ENCODE measurements at places on chromosomes 5 and 9.

GRCh38 chr9:124415852-124416484, 726 bp upstream of the PSMB7 start:
- no peak for DNase-seq

- DNase-seq = no peak
Measured at GRCh38 chr9:137319739-137320551, 17.9 kb upstream of the NRARP start.

DNA sequence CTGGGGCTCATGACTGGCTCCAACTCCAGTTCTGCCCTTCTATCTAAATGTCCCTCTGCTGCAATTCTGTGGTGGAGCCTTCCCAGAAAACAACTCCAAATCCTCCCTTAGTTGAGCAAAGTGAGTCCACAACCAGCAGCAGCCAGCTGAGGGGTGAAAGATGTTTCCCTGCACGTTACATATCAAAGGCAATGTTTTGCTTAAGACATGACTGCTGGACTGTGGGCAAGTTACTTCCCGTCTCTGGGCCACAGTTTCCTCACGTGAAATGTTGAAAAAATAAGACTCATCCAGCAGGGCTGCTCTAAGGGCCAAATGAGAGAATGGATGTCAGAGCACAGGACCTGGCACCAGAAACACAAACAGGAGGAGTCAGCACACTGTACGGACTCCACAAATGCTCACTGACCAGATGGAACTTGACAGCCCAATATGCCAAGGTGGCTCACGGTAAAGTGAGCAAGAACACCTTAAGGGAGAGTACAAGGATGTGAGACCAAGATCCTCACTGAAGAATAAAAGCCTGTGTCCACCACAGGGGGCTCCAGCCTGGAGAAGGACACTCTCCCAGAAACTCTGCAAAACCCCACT, 138.4 kb upstream of the ABCA1 start:
- DNase-seq = no peak

- DNase-seq = no peak
Measured at GRCh38 chr9:120756531-120756930, 36.7 kb downstream of the FBXW2 start.

DNA sequence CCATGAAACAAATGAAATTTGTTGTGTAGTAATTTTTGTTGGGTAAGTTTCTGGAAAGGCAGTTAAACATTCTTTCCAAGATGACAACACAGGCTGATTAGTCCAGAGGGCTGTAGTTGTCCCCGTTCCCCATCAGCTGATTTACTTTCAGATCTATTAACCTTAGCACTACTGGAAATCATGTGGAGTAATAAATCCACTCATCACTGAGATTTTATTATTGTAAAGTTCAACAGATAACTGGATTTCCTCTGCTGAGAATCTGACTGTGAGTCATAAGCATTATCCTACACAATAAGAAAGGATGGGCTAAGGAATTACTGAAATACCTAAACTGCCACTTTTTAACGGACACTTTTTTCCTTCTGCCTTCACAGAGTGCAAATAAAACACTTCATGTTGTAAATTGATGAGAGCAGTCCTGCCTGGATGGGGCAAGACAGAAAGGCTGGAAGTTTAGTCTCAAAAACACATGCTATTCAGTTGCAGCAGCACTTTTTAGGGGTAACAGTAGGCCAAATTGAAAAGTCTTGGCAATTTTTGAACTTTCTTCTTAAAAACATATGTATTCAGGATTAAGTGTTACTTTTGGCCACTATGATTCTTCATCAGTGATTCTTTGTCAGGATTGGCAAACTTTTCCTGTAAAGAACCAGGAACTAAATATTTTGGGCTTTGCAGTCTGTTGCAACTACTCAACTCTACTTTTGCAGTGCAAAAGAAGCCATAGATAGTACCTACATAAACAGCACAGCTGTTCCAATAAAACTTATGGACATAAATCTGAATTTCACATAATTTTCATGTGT, 7.0 kb downstream of the STOM start:
- no peak for DNase-seq

DNA sequence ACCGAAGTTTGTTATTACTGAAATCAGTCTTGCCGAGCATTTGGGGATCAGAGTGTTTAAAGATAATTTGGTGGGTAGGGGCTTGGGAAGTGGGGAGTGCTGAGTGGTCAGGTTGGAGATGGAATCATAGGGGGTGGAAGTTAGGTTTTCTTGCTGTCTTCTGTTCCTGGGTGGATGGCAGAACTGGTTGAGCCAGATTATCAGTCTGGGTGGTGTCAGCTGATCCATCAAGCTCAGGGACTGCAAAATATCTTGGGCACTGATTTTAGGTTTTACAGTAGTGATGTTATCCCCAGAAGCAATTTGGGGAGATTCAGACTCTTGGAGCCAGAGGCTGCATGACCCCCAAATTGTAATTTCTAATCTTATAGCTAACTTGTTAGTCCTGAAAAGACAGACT, 5.4 kb upstream of the ANKRD31 start:
- no peak for DNase-seq

DNA sequence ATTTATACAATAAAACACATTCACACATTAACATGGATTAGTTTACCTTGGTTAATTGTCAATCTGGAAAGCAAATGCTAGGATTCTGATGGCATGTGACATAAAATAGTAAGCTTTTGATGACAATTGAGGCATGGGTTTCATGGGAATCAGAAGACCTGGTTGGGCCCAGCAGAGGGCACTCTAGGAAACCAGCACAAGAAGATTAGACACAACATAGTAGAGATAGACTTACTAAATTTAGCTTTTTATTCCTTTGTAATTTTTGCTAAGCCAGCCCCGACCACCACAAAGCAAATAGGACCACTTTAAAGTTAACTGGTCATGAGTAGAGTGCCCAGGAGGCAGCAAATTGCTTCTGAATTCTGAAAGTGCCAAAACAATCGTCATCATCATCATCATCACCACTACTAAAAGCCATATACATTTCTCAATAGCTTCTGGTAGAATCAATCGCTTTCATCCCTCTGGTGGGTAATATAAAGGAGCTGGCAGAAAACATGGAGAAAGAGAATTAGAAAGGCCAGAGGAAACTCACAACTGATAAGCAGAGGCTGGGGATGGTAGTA, 163.2 kb downstream of the ARRDC3 start:
- peak; percentile 39 for DNase-seq

DNA sequence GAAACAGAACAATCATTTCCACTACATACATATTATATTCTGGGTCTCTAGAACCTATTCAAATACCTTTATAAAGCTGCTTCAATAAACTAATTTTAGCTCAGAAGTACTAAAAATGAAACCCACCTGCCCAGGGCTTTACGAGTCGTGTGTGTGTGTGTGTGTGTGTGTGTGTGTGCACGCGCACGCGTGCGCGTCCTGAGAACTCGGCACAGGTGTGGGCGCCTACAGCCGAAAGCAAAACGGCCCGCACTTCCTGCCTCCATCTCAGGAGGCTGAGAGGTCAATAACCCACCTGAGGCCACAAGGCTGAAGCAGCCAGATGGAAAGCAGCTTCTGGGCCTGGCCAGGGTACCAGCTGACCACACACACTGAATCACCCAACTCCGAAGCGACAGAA, 3.0 kb downstream of the CLPTM1L start:
- DNase-seq = no peak

DNA sequence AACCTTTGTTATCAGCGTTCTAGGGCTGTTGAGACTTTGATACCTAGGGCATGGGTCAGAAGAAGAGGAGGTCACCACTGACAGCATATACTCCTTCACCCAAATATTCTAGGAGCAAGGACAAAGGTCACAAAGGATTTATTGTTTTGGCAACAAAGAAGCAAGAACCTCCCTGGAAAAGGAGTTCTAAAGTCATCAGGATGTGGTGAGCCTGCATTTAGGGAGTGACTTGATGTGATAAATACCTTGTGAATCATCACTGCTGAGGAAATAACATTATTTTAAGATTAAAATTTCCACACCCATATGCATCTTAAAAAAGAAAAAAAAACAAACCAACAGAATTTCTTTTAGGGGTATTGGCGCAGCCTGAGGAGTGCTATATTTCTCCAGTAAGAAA, 13.9 kb downstream of the IFNA1 start:
- DNase-seq = no peak

- DNase-seq = no peak
Measured at GRCh38 chr5:113022661-113023060, 46.1 kb downstream of the DCP2 start.

- DNase-seq = no peak
Measured at GRCh38 chr9:27625751-27626150, 52.5 kb upstream of the C9orf72 start.

- DNase-seq = no peak
Measured at GRCh38 chr9:33818847-33819500, 2.0 kb downstream of the UBE2R2 start.

GRCh38 chr9:137241490-137242268, 592 bp downstream of the TUBB4B start:
- DNase-seq = peak; percentile 68

- DNase-seq = peak; percentile 37
Measured at GRCh38 chr9:17810728-17811571, 232.1 kb downstream of the SH3GL2 start.

GRCh38 chr9:33124046-33124445, 43.1 kb downstream of the B4GALT1 start:
- no peak for DNase-seq

DNA sequence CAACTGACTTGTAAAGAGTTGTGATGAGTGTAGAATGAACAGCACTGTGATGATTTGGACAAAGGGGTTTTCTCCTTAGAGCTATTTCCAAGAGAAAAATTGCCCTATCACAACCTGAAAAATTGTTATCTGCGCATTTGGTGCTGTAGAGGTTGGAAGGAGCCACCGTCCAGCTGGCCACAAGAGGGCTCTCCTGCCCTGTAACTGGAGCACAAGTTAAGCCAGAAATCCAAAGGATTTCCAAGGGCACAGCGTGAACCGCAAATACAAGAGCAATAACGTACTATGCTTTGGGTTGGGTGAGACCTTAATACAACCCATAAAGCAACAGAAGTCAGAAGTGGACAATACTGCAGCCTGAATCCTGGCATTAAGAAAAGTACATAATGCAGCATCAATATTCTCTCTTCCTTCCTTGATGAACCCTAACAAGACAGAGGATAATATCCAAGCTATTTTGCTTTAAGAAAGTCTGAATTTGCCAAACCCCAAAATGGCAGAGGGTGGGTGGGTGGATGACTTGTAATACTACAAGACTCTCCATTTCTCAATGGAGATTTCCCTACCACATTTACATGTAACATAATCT, 56.8 kb upstream of the SMIM32 start:
- peak; percentile 10 for DNase-seq

GRCh38 chr5:40678026-40678425, 1.7 kb upstream of the PTGER4 start:
- DNase-seq = no peak

GRCh38 chr9:88531920-88532698, 2.9 kb upstream of the NXNL2 start:
- DNase-seq = peak; percentile 6

DNA sequence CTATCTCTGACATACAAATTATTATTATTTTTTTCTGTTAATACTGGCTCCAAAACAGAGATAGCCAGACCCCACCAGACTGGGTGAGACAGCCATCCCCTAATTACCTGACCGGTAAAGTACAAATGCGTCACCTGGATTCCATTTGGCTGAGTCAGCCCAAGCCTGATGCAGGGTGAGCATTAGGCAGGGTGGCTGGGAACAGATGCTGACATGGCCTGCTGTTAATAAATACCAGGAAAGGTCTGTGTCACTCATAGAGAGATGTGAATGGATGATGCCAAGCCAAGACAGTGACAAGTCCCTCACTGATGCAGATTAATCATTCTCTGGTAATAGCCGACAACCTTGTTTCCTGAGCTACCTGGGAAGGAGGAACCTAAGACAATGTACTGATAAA, 183.5 kb downstream of the TRIM32 start:
- no peak for DNase-seq

- DNase-seq = no peak
Measured at GRCh38 chr5:137446615-137447014, 52.5 kb downstream of the SPOCK1 start.

DNA sequence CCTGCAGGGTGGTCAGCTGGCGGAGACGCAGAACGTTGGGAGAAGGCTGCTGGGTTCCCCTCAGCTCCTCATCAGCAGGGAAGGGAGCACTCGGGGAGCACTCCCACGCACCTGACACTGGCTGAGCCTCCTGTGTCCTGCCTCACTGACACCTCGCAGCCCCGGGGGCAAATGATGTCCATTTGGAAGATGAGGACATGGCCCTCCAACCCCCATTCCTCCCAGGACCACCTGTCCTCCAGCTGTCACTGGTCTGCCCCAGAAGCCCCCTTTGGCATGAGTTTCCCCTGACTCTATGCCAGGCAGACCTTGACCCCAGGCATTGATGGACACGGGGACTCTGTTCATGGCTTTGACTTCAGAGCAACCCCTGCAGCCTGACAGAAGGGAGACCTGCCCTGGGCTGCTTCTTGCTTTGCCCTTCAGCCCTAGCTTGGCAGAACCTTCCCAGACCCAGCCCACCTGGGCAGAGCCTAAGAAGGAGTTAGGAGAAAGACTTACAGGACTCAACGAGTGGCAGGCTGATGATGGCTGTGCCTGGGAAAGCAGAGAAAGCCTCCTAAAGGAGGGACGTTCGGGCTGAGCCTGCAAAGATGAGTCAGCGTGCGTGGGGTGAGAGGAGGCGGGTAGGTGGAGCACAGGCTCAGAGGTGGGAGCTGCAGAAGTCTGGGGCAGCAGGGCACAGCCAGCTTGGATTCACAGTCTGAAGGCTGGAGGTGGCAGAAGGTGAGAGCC, 90.6 kb downstream of the LMX1B start:
- DNase-seq = peak; percentile 46

DNA sequence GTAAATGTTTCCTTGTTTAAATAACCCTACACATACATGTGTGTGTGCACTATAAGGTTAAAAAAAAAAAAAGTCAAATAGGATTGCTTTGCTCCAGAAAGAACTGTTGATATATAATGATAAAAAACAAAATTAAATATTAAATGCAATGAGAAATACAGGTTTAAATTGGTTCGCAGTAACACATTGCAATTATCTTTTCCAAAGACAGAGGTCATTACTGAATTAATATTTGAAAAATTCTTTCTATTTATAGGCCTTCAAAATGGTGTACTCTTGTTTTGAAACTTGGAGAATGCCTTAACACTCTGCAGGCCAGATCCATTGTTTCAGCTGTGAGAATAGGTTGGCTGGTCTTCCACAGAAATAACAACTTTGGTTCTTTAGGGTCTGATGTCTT, 319.0 kb upstream of the NUDT12 start:
- no peak for DNase-seq

DNA sequence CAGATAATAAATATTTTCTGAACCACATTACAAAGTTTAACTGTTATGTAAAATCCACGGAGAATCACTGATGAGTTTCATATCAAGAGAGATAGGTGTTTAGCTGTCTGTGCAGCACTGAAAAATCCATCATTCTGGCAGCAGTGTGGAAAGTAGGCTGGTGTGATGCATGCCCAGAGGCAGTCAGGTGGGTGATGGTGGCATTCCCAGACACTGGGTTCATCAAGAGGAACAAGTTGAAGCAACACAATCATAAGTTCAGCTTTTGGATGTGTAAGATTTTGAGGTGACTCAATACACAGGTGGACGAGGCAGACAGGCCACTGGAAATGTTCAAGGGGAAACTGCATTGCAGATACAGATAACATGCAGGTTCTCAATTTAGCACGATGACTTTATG, 11.9 kb downstream of the DNAH5 start:
- DNase-seq = no peak

Measured in activated CD4-positive, alpha-beta T cell treated with anti-CD3 and anti-CD28 coated beads, Interleukin-2, amount 50 U/mL, for 48 hours (primary cell).